ENCODE measurements at places on chromosomes 7 and 10.

- DNase-seq, result no peak
Measured at GRCh38 chr7:143455491-143455890, 12.2 kb downstream of the TAS2R60 start.

GRCh38 chr7:3859431-3859830, 558.4 kb downstream of the SDK1 start:
- DNase-seq, result no peak

DNA sequence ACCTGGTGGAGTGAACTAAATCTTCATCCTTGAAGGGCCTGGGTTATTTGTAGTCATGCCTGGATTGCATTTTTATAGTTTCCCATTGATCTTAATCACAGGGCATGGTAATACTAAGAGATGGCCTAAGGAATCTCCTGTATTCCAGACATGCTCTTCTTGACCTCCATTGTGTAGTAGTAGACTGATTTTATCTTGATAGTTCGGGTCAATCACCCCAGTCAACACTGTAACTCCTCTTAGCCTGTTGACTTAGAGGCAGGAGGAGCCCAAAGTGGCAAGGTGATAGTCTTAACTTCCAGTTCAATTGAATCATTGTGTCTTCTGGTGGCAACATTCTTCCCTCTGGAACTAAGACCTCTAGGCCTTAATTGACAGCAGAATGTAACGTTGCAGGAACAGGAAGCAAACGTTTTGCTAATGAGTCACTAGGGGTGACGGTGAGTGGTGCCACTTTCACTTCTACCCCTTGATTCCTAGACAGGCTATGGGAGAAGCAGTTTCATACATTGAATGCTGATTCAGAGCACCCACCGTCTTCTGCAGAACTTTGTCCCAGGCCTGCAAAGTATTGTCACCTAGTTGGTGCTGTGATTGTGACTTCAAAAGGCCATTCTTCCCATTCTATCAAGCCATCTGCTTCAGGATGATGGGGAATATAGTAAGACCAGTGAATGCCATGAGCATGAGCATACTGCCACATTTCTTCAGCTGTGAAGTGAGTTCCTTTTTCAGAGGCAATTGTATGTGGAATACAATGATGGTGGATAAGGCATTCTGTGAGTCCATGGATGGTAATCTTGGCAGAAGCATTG, 24.0 kb upstream of the PAPSS2 start:
- peak; percentile 42 for DNase-seq

DNA sequence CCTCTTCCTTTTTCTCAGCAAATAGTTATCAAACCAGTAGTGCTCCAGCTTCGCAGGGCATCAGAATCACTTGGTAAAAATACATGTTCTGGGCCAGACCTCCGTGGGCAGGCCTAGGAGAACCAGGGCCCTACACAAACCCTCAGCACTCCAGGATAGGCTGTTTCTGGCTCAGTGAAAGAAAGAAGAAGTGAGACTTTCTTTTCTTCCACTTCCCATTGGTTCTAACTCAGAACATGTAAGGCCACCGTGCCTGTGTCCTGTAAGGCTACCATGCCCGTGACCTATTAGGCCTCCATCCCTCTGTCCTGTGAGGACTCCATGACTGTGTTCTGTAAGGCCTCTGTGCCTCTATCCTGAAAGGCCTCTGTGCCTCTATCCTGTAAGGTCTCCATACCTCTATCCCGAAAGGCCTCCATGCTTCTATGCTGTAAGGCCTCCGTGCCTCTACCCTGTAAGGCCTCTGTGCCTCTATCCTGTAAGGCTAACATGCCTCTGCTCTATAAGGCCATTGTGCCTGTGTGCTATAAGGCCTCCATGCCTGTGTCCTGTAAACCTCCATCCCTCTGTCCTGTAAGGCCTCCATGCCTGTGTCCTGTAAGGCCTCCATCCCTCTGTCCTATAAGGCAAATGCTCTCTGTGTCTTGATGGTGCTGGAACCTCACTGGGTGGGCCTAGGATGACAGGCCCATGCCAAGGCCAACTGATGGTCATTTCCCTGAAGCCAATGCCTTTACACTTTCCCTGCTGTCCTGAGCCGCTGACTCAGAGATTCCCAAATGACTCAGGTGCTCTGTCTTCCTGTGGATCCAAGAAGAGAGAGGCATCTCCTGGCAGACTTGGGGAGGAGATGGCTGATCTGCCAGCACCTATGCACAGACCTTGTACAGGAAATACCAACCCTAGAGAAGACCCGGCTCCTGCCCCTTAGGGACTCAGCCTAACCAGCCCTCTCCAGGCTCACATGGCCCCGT, 96.6 kb upstream of the CACUL1 start:
- DNase-seq, result no peak

DNA sequence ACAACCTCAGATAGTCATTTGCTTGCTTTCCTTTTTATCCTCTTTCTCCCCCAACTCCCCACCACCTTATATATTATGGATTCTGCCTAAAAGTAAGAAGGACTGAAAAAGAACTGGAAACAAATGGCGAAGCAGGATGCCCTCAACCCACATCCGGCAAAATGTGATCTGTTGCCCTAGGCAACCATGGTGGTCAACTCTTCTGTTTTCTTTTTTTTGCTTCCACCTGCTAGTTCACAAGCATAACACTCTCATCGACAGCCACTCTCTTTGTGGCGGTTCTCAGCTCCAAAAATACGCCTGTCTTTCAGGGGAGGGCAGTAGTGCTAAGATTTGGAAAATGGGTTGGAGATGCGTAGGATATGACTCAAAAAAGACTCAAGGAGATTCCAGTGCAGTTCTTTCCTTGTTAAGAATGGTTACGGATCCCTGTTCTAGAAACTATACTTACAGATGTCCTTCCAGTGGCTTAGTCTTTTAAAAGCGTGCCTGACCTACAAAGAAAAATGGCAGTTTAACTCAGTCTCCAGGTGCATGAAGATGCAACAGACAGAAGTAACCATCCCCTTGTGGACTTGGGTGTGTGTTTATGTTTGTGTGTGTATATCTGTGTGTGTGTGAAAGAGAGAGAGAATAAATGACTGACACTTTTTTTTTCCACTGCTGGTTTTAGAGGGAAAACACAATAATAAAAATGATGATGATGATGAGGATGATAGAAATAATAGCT, 10.7 kb downstream of the APBB1IP start:
- no peak for DNase-seq

GRCh38 chr7:7569615-7570014, 2.9 kb downstream of the MIOS start:
- no peak for DNase-seq

DNA sequence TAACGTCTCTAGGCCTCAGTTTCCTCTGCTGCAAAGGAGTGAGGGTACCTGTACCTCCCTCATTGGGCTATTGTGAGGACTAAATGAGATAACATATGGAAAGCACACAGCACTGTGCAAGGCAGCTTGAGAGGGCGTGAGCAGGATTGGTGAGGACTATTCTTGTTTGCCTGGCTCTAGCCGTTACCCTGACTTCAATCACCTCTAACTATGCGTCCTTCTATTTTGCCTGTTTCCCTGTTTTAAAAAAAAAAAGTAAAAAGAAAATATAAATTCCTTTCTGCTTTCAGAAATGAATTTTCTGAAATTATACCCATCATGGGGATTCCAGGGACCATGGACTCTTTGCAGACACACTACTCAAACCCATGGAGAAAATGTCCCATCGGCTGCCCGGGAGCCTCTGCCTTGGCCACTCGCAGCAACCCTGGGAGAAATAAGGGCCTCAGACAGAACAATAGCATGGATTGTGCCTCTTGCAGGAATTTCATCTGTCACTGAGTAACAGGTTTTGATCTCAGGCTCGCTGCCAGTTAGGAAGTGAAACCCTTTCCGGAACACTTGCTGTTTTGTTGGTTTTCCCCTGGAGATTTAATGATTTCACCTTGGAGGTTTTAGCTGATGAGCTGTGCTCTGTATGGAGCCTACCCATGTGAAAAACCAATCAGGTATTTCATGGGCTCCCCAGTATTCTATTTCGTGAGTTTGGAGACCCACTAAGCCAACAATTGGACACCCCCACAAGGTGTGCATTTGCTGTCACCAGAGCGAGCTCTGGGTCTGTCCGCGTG, 55.6 kb downstream of the STEAP1B start:
- no peak for DNase-seq

DNA sequence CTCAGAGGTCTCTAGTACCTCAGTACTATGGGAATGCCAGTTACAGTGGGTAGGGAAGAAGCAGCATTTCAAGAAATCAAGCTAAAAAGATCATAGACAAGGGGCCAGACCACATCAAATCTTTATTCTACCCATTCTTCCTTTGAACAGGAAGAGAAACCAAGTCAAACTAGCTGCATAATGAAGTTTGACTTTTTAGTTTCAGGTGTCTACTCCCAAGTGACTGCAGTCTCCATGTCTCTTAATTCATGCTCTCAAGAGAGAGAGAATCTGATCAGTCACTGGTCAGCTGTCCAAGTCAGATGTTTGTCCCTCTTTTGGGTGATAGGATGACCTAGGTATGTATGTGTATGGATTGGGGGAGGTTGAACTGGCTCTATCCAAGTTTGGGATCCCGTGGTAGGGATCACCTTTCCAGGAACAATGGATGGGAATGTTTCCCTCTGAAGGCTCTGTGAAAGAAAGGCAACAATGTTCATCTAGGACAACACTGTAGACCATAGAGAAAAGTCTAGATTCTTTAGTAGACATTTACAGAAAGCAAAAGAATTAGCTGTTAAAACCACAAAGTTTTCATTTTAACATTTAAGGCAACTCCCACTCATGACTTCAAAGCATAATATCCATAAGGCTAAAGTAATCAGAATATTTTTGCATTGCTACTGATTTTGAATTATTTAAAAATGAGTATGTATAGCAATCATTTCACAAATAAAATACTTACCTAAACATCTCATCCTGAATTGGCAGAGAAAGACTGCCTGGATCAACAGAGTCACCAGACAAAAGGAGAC, 30.1 kb upstream of the PRTFDC1 start:
- no peak for DNase-seq
